ENCODE measurements at places on chromosomes 1 and 21. TPM values are rescaled to one million over a fixed set of nuclear protein-coding genes. Genes with fewer than 3 reads are reported as not detected.

GRCh38 chr1:33997127-33998036 lies 133.5 kb downstream of the HMGB4 start:
- no peak overlapping the region for H3K4me3 ChIP-seq
- no peaks in the 10 kb centered on the region for H3K36me3 ChIP-seq
- H3K27me3 ChIP-seq, result peaks cover 2% of the 10 kb centered on the region
- H3K4me1 ChIP-seq, result no peaks in the 10 kb centered on the region
- no peak for DNase-seq

DNA sequence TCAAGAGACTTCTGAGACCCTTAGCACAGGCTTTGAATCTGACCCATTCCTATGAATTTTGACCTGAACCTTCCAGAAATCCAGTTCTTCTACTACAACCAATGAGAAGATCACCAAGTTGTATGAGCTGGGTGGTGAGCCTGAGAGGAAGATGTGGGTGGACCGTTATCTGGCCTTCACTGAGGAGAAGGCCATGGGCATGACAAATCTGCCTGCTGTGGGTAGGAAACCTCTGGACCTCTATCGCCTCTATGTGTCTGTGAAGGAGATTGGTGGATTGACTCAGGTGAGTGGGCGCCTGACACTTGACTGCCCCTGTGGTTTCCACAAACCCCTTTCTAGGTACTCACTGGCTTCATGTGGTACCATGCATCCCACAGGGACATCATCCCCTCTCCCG lies 20.0 kb upstream of the PIGV start:
- no peak overlapping the region for H3K27ac ChIP-seq
- DNase-seq, result no peak
- peaks cover 24% of the 10 kb centered on the region for H3K4me1 ChIP-seq
- no peak overlapping the region for H3K4me3 ChIP-seq

- H3K27me3 ChIP-seq, result peaks cover 4% of the 10 kb centered on the region
- no peak for DNase-seq
- no peaks in the 10 kb centered on the region for H3K36me3 ChIP-seq
- H3K27ac ChIP-seq, result no peak overlapping the region
- H3K4me3 ChIP-seq, result no peak overlapping the region
Measured at GRCh38 chr1:89971600-89971999, 23.3 kb upstream of the ZNF326 start.

GRCh38 chr1:30526652-30527345 lies 196.6 kb downstream of the MATN1 start:
- H3K36me3 ChIP-seq, result no peaks in the 10 kb centered on the region
- no peak for DNase-seq
- no peaks in the 10 kb centered on the region for H3K4me1 ChIP-seq
- no peak overlapping the region for H3K27ac ChIP-seq

GRCh38 chr1:64116537-64116936 lies 86.9 kb upstream of the UBE2U start:
- no peak for DNase-seq
- no peaks in the 10 kb centered on the region for H3K4me1 ChIP-seq
- no peaks in the 10 kb centered on the region for H3K36me3 ChIP-seq
- H3K27ac ChIP-seq, result no peak overlapping the region

- H3K27ac ChIP-seq, result no peak overlapping the region
- H3K4me3 ChIP-seq, result no peak overlapping the region
- no peaks in the 10 kb centered on the region for H3K27me3 ChIP-seq
- DNase-seq, result no peak
- no peaks in the 10 kb centered on the region for H3K36me3 ChIP-seq
Measured at GRCh38 chr1:242162140-242162539, 163.2 kb upstream of the MAP1LC3C start.

DNA sequence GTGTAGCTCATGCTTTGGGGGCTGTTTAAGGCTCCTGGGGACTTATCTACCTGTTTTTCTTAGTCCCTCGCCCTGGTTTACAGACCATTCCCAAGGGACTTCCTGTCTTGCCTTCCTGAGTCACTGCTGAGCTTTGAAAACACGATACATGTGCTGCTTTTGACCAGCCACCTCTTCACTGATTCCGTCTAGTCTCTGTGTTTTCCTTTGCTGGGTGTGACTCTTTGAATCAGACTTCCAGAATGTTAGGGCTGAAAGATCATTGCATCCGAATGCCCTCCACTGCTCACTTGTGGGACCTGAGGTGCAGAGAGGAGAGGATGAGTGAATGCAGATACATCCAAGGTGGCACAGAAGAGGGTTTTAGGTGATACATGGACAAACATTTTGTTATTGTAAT lies 35.4 kb upstream of the CITED4 start:
- H3K36me3 ChIP-seq, result no peaks in the 10 kb centered on the region
- H3K4me1 ChIP-seq, result no peaks in the 10 kb centered on the region
- no peak for DNase-seq
- H3K27ac ChIP-seq, result no peak overlapping the region
- H3K4me3 ChIP-seq, result no peak overlapping the region

DNA sequence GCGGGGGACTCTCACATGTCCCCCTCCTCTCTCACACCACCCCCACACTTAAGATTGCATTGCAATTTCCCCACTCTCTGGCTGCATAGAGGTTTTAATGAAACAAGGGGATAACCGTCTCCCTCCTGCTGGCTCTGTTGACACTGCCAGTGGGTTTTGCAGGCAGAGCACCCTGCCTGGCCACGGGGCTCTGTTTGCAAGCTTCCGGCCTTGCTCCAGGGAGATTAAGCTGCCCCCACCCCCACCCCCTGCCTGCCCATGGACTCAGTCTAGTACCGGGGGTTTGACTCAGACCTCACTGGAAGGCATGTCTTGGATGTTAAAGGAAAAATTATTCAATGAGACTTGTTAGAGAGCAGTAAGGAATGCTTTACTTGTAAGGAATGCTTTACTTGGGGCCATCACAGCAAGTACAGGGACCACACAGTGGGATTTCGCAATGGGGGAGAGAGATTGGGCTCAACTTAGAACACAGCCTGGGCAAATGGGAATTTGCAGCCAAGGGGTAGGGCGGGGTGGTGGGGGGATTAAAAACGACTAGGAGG lies 101.0 kb downstream of the AJAP1 start:
- no peaks in the 10 kb centered on the region for H3K36me3 ChIP-seq
- no peak overlapping the region for H3K27ac ChIP-seq
- DNase-seq, result no peak
- H3K4me3 ChIP-seq, result no peak overlapping the region

GRCh38 chr21:37276377-37276776 lies 9.2 kb upstream of the VPS26C start:
- H3K36me3 ChIP-seq, result no peaks in the 10 kb centered on the region
- no peak for DNase-seq
- H3K27ac ChIP-seq, result no peak overlapping the region

- H3K4me1 ChIP-seq, result no peaks in the 10 kb centered on the region
- no peak overlapping the region for H3K27ac ChIP-seq
- H3K36me3 ChIP-seq, result no peaks in the 10 kb centered on the region
- DNase-seq, result no peak
- H3K4me3 ChIP-seq, result no peak overlapping the region
Measured at GRCh38 chr1:242824435-242824834, 299.9 kb upstream of the PLD5 start.

DNA sequence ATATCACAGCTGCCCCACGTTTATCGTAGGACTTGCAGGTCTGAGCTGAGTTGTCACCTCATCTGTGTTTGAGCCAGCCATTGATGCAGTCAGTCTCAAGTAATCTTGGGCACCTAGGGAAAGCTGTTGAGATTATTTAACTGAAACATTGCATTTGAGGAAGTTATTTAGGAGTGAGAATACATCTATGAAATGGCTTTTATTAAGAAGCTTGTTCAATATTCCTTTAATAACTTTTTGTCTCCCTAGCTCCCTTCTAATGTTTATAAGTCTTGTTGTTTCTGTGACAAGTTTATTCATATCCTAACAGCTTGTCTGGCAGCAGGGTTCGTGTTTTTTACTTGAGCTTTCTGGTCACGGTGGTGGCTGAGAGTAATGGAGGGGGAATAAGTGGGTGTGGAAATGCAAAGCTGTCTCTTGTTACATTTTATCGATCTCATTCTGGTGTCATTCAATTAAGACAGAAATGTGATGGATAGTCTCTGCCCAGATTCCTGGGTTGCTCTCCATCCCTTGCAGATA lies 555.9 kb downstream of the USP25 start:
- no peak for DNase-seq
- no peaks in the 10 kb centered on the region for H3K36me3 ChIP-seq
- H3K4me1 ChIP-seq, result no peaks in the 10 kb centered on the region

DNA sequence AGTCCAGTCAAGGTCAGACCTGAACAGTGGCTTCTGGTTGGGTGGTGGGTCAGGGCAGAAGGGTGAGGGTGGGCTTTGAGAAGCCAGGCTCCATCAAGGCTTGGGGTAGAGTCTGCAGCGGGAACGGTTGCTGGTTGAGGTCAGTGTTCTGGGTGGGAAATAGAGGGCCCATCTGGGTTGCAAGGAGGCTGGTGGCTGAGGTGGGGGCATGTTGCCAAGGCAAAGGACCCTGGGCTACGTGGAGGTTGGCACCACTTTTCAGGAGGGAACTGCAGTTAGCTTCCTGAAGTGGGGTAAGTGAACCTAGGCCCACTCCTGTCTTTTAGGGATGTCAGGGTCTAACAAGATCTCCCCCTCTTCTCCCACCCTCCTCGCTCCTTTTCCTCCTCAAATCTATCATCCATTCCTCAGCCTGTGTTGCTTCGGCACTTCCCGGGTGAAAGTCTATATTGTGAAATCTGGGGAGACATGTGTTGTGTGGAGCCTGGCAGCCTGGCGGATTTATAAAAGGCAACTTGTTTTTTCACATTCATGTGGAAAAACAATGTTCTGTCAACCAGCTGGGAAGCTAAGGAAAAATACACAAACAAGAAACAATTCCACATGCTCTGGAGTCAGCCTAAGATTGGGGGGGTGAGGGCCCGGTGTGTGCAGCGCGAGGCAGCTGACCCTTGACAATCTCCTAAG lies 1.5 kb downstream of the IL22RA1 start:
- no peak overlapping the region for H3K27ac ChIP-seq
- no peaks in the 10 kb centered on the region for H3K36me3 ChIP-seq
- peaks cover 11% of the 10 kb centered on the region for H3K27me3 ChIP-seq
- DNase-seq, result no peak

The CTSE gene
- total RNA-seq, result not detected

The PDC gene
- not detected for total RNA-seq

The SIK1 gene
- 30.1 TPM for total RNA-seq

The CD84 gene
- 14.0 TPM for total RNA-seq

The ITLN2 gene
- total RNA-seq, result not detected

The ILDR2 gene
- total RNA-seq, result 5.0 TPM

The DDX20 gene
- total RNA-seq, result 18.9 TPM

The SELL gene
- total RNA-seq, result 192 TPM

The PROK1 gene
- not detected for total RNA-seq

The WNT9A gene
- not detected for total RNA-seq

The S100PBP gene
- total RNA-seq, result 78.3 TPM

The CFAP57 gene
- not detected for total RNA-seq

The F13B gene
- not detected for total RNA-seq
